CD8-positive, alpha-beta memory T cell (primary cell): ENCODE measurements at places on chromosomes 7 and 10. TPM values are rescaled to one million over a fixed set of nuclear protein-coding genes. Genes with fewer than 3 reads are reported as not detected.

DOCK1 gene
- polyA plus RNA-seq: not detected

DNA sequence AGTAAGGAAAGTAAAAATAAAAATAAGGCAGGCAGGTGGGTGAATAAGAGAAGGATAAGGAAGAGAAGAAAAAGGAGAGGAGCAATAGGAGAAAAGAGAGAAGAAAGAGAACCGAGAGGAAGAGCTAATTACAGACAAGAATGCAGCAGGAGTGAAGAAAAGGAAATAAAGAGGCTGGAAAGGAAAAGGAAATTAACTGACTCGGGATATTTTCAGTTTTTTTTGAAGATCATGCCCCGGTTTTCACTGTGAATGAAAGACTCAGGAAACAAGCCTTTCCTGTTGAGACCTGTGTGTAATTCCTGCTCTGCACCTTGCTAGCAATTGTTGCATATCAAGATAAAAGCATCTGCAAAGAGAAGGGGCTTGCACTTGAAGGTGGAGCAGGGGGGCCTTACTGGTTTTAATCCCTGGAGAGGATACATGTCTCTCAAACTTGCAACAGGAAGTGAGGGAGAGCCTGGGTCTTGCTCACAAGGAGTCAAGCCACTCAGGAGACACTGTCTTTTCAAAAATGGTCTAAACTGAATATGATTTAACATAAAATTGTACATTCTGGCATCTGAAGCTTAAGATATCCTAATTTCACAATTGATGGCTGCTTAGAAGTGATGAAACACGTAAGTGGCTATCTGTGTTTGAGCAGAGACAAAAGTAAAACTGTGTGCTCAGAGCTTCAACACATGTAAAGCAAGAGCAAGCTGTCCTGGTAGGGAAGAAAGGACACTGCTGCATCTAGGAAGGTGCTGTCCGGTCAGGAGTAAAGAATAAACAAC is 157.6 kb downstream of the FAM107B start:
- H3K27me3 ChIP-seq: no peaks in the 10 kb centered on the region
- DNase-seq: no peak
- peaks cover 13% of the 10 kb centered on the region for H3K4me1 ChIP-seq
- H3K36me3 ChIP-seq: no peaks in the 10 kb centered on the region
- no peak overlapping the region for H3K27ac ChIP-seq

GRCh38 chr10:79437111-79437814 is 8.2 kb downstream of the ZCCHC24 start:
- peak; percentile 21 for DNase-seq
- H3K4me3 ChIP-seq: no peak overlapping the region
- no peak overlapping the region for H3K27ac ChIP-seq
- H3K27me3 ChIP-seq: no peaks in the 10 kb centered on the region

- DNase-seq: no peak
- no peak overlapping the region for H3K4me3 ChIP-seq
- H3K27me3 ChIP-seq: no peaks in the 10 kb centered on the region
- no peak overlapping the region for H3K27ac ChIP-seq
- no peaks in the 10 kb centered on the region for H3K36me3 ChIP-seq
Measured at GRCh38 chr10:33947544-33947943, 613.1 kb upstream of the NRP1 start.

DNA sequence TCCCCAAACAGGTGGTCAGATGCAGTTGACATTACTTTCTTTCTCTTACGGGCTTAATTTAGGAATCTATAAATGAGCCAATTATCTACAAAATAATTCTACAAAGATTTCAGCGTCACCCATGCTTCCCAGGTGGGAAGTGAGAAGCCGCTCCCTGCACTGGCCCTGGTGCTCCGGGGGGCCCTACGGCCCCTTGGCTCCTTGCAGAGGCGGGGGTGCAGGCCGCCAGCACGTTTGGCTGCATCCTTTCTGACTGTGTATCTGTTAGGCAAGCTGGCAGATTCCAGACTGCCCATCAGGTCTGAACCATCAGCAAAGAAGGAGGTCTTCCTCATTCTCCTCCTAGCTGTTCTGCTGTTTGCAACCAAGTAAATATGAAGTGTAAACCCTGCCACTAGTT is 16.3 kb downstream of the VWC2 start:
- H3K4me3 ChIP-seq: no peak overlapping the region
- no peaks in the 10 kb centered on the region for H3K36me3 ChIP-seq
- H3K27me3 ChIP-seq: no peaks in the 10 kb centered on the region
- DNase-seq: no peak
- no peaks in the 10 kb centered on the region for H3K4me1 ChIP-seq
- H3K27ac ChIP-seq: no peak overlapping the region

GRCh38 chr10:113999531-113999930 is 44.1 kb upstream of the ADRB1 start:
- peaks cover 5% of the 10 kb centered on the region for H3K4me1 ChIP-seq
- DNase-seq: no peak
- H3K27ac ChIP-seq: no peak overlapping the region
- H3K36me3 ChIP-seq: no peaks in the 10 kb centered on the region
- H3K27me3 ChIP-seq: peaks cover 4% of the 10 kb centered on the region

ZFYVE27 gene
- 31.4 TPM for polyA plus RNA-seq

CRPPA gene
- 0.32 TPM for polyA plus RNA-seq

EPHB6 gene
- polyA plus RNA-seq: 13.7 TPM

PTEN gene
- 29.1 TPM for polyA plus RNA-seq
